ENCODE measurements at places on chromosomes 1 and 21.
A peak's percentile ranks its signal among the peaks of the same experiment; 100 is the strongest.

DNA sequence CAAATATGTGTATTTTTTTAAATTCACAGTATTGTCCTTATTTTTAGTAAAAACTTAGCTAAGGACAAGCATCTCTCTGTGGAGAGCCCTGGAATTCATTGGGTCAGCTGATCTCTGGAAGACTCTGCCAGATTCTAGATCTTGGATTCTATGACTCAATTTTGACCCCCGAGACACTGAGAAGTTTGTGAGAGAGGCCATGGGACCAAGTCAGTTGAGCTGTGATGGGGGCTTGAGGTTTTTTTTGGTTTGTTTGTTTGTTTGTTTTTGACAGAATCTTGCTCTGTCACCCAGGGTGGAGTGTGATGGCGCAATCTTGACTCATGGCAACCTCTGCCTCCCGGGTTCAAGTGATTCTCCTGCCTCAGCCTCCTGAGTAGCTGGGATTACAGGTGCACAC lies 13.5 kb downstream of the SHISA4 start:
- DNase-seq: peak; percentile 50

DNA sequence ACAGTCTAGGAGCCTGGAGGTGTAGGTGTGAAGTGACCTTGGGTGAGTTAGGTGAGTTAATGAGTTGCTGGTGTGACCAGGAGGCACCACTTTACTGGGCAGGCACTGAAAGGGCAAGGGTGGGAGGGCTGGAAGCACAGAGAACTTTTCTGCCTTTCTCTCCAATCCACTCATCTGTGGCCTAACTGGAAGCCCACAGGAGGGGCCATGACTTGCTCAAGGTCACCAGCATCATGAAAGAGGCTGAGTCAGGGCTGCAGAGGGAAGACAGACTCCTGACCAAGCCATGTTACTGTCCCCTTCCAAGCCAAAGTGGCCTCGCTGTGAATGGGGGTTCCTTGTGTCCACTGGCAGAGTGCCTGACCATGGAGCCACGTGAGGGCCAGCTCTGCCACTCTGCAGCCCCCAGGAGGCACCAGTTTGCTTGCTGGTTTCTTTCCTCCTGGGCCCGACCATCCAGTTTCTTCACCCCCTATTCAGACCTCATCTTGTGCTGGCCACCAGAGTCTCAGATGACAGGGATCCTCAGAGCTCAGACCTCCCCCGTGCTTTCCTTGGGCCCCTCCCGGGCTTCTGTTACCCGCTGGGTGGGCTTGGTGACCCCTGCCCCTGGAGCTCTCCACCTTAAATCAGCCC lies 4.3 kb upstream of the BSND start:
- no peak for DNase-seq

GRCh38 chr1:30880678-30881318 lies 27.8 kb downstream of the SDC3 start:
- no peak for DNase-seq

DNA sequence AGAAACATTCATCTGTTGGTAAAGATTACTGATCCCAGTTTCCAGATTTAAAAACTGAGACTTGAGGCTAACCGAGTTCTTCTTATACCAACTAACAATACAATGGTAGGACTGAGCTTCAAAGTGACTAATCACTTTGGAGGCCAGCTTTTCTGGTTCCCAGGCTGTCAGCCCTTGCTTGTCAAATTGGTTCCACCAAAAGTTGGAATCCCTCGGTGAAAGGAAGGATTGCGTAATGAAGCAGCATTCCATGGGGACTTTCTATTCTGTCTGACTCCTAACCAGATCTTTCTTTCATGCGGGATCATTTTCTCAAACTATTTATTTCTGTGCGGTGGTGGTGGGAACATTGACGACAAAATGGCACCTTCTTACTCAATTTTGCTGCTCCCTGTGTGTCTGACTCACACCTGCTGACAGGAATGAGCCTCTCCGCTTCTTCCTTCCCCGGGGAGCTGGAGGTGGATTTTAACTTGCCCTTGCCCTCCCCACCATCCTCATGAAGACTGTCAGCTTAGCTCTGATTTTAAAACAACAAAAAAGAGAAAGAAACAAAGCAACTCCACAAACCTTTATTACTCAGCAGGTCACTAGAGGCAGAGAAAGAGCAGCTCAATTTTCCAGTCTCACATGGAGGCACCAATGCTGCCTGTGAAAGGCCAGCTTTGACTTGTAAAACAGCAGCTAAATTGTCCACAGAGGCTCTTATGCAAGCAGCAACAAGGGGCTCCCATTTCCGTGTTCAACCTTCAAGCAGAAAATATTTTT lies 32.9 kb upstream of the RASAL2 start:
- peak; percentile 92 for DNase-seq

DNA sequence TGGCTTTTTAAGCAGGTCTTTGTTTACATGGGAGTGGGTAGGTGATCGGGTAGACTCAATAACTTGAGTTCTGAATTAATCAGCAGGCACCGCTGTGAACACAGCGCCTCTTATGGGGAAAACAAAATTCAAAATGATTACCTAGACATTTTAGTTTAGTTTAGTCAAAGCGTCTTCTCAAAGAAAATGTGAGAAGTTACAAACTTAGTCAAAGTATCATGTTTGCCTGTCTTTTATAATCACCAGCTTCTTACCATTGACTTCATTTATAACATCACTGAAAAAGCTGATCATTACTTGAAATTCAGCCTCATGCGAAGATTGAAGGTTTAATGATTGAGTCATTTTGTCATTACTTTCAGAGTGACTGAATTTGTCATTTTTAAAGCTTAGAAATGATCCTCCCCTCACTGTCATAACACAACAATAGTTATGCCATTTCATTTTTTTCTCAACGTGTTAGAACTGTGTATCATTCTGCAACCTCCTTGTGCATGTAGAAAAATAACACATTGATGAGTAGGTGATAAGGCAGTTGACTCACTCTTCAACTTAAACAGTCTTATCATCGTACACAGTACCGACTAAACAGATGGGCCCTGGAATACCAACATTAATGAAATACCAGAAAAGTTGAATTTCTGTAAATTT lies 188.5 kb downstream of the NFIA start:
- DNase-seq: no peak

DNA sequence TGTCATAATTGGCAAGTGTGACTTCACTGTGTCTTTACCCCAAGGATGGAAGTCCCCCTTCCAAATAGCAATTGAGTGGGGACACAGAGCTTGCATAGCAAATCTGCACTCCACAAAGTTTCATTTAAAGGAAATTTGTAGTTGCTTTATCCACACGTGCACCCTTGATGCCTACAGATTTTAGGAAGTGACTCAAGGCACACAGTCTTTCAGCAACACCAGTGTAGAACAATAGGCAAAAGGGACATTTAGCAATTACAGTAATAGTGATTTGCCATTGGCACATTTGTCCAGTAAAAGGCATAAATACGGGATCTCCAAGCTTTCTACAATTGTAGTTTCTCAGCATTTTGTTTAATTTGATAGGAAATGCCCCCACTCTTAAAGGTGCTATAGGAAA lies 43.4 kb upstream of the KAZN start:
- DNase-seq: no peak

GRCh38 chr1:156889802-156890580 lies 3.5 kb upstream of the PEAR1 start:
- DNase-seq: peak; percentile 64

DNA sequence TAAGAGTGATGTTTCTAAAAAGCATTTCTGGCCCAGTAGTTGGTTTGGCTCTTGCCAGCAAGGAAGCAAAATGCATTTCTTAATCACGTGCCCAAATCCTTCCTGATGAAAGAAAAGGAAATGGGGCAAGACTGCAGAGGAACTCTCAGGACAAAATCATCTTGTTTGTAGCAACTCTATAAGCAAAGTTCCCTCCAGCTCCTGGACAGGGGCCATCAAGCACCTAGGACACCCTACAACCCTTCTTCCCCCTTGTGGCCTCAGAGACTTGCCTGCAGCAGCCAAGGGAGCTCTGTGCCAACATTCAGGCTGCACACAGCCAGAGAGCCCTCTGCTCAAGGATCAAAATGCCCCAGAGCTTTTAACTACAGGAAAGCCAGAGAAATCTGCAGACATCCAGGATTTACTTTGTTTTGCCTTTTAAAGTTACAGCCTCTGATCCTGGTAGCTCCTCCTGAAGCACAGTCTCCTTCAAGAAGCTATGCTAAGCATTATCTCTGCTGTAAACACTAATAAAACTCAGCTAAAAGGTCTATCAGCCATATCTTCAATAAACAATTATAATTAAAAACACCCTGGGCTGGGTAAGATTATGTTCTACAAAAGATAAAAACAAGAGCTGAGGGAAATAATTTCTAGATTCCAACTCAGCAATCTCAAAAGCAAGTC lies 105.0 kb downstream of the KIAA0319L start:
- DNase-seq: peak; percentile 54

GRCh38 chr1:12075195-12076114 lies 12.4 kb downstream of the TNFRSF8 start:
- peak; percentile 94 for DNase-seq

GRCh38 chr21:21046063-21046462 lies 47.9 kb downstream of the NCAM2 start:
- no peak for DNase-seq

DNA sequence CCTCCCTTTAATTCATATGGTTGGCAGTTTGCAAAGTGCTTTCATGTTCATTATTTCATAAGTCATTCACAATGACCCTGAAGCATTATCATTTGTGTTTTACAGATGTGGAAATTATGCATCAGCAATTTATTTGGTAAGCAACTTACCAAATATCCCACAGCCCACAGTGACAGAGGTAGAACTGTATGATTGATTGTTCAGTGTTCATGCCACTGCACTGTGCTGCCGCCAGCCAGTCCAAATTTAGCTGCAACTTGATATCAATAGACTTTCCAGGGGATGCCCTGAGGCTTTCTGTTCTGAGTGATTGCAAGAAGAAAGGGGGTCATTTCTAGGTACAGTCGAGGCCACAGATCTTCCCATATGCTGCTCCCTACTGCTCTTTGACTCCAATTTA lies 380.3 kb downstream of the PLPP3 start:
- no peak for DNase-seq

DNA sequence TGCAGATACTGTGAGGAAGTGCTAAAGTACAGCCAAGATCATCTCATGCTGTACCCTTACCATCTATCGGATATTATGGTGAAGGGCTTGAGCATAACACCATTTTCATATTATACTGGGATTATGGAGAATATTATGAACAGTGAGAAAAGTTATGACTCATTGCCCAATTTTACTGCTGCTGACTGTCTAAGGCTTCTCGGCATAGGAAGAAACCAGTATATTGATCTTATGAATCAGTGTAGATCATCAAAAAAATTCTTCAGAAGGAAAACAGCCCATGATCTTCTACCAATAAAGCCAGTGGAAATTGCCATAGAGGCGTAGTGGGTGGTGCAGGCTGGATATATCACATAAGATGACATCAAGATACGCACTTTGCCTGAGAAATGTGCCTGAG lies 47.7 kb downstream of the PPIAL4G start:
- no peak for DNase-seq

- DNase-seq: no peak
These were observed 221.4 kb upstream of the L1TD1 start for GRCh38 chr1:61973100-61973837.

- DNase-seq: peak; percentile 48
These were observed 49.0 kb downstream of the SIM2 start for GRCh38 chr21:36747815-36748383.

GRCh38 chr21:28554660-28555475 lies 437.8 kb downstream of the LTN1 start:
- peak; percentile 70 for DNase-seq

GRCh38 chr1:43847290-43847689 lies 86.3 kb upstream of the ARTN start:
- DNase-seq: no peak

GRCh38 chr1:151370211-151370911 lies 2.1 kb downstream of the SELENBP1 start:
- no peak for DNase-seq

GRCh38 chr1:114927401-114927800 lies 72.7 kb downstream of the SYCP1 start:
- no peak for DNase-seq

DNA sequence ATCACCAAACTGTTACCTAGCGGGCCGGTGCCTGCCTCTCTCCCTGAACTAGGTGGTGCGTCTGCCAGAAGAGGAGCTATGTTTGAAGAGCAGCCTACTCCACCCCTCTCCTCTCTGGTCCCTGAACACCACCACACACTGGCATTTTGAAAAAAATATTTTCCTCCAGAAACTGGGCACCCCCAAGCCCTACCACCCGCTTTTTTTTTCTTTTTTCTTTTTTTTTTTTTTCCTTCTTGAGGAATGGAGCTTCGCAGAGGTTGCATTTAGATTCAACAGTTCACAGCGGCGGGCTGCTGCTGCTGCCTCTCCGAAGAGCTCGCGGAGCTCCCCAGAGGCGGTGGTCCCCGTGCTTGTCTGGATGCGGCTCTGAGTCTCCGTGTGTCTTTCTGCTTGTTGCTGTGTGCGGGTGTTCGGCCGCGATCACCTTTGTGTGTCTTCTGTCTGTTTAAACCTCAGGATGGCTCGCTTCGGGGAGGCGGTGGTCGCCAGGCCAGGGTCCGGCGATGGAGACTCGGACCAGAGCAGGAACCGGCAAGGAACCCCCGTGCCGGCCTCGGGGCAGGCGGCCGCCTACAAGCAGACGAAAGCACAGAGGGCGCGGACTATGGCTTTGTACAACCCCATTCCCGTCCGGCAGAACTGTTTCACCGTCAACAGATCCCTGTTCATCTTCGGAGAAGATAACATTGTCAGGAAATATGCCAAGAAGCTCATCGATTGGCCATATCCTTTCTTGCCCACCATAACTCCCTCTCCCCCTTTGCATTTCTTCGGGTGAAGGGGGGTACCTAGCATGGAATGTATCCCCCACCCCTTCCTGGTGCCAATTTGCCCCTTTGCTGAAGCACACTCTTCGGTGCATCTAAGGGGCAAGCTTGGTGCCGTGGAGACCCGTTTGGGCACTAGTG lies at the start of gene CACNA1E:
Gene CACNA1E, plus strand, starts transcription at position 233 of the 911 bp plus-strand sequence. Its CDS starts 228 bp downstream, at position 461.
- DNase-seq: no peak

DNA sequence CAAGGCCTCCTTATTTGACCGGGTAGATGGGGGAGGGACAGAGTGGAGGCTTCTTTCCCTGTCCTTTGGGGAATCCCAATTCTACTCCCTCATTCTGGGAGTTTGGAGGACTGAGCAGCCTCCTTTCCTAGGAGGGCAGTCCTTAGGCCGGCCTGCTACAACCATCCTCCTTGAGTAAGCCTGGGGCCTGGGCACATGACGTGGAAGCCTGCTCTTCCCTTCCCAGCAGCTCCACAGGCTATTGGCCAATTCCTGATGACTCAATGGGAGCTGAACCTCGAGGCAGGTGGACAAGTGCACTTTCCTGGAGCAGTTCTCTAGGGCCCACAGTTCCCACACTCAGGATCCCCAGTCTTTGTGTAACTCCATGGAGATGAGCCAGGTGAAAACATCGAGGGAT lies 3.1 kb downstream of the KCNA10 start:
- DNase-seq: no peak

- no peak for DNase-seq
These were observed 7.2 kb upstream of the GUCA2B start for GRCh38 chr1:42145764-42146625.

GRCh38 chr1:42743317-42744147 lies 3.5 kb upstream of the CLDN19 start:
- DNase-seq: no peak

Measured in fibroblast of skin of abdomen (primary cell).